ENCODE measurements at places on chromosomes 5 and 9.

DNA sequence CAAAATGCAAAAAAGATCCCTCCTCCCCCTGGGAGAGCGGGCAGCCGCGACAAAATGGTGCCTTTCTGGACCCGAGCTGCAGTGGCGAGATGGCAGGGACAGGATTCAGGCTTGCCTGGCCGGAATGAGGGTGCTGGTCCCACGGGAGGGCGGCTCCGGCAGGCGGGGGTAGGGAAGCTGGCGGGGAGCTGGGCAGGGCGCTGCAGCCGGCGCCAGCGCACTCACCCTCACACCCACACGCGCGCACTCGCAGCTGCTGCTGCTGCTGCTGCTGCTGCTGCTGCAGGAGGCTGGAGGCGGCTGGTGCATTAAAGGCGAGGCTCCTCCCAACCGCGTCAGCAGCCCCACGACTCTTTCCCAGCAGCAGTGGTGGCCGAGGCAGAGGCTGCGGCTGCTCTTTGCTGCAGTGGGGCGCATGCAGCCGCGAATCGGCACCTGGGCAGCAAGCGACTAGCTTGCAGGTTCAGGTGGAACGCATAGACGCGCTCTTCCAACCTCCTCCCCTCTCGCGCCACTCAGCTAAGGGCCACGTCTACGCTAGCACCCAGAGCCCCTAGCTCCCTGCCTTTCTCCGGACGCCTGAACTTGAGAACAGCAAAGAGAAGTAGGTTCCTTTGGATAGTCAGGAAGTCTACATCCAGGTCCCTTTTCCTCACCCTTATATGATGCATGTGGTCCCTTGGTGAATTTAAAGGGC lies at the start of gene PPP2R2B:
PPP2R2B (minus strand) TSS at position 282 of the 697 bp plus-strand sequence.
- DNase-seq: no peak

DNA sequence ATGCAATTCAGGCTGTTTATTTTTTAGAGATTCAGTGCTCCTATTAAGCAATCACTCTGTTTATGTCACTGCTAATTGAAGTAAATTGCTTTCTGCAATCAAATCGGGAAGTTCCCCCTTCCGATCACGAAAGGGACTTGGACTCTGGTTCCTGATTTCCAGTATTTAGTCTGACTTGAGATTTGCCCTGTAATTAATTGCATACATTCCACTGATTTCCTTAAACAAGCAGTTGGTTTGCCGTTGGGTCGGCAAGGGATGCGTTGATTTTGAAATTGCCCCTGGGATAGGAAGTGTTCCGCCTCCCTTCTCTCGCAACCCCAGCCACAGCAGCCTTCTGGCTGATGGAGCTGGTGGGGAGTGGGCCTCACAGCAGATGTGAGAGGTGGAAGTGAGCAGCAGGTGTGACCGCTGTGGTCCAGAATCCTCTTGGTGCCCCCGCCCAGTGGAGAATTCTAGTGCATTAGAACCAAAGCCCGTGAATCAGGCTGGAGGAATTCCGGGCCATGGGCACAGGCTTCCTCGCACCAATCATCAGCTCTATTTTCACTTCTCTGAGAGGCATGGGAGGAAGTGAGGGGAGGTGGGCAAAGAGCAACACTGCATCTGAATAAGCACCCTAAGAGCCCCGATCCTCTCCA lies 102.5 kb downstream of the SPRY4 start:
- no peak for DNase-seq

DNA sequence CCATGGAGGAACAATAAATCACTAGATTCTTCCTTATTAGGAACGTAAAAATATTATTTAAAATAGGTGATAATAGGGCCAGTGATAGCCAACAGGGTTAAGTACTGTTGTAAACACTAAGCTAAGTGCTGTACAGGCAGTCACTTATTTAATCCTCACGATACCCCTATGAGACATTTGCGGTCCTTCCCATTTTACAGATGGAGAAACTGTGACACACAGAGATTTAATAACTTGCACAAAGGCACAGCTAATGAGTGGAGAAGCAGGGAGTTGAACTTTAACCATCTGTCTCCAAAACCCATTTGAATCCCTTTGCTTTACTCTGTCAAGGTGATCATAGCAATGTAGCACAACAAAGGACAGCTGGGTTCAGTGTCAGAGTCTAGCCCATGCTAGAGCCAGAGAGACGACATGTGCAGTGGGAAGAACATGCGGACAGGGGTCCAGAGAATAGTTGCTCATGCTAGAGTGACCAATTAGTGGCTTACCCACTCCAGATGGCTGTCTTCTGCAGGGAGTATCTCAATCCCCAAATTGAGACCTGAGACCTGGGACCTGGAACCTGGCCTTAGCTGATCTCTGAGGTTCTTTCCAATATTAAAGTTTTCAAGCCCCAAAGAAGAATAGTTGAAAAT lies 28.9 kb downstream of the STXBP1 start:
- DNase-seq: no peak

- DNase-seq: no peak
Observed at GRCh38 chr9:3578786-3579185, 53.0 kb upstream of the RFX3 start.

DNA sequence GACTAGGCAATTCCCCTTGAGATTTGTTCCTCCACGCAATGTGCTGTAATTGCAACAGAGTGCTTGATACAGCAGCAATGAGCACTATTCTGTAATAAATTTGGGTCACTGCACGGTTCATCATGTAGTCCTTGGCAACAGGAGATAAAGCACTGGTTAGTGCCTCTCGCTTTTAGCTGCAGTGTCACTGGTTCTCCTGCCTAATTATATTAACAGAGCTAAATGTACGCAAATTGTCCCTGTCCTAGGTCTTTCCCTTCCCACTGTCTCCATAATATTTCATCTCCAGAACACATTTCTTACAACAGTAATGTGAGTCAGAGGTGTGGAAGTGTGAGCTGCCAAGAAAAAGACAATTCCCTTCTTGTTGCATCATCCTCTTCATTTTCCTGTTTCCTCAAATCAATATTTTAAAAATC lies 553.1 kb downstream of the ZNF608 start:
- no peak for DNase-seq

- DNase-seq: no peak
Observed at GRCh38 chr5:9547122-9547947, 1.5 kb upstream of the SEMA5A start.

DNA sequence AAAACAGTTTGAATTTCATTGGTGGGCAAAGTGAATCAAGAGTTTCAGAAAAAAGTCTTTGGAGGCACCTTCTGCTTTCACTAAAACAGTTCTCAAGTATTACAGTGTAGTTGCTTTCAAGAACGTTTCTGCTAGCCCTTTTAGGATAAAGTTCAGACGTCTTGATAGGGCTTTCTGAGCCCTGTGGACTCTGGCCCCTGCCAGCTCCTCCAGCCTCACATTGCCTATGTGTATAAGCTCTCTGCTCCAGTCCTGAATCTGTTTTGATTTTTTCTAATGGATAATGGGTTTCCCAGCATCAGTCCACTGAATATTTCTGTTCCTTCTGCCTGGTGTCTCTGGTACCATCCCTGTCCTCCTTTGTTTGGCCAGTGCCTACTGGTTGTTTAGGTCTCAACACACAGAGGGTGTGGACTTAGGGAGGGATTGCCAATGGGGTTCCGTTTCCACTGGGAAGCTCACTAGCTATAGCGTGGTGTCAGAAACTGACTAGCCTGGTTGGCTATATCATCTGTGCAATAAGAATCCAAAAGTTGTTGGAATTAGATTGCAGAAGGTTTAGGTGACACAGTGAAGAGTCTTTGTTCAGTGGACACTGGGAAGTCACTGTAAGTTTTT lies 26.4 kb downstream of the ARHGAP26 start:
- DNase-seq: no peak

DNA sequence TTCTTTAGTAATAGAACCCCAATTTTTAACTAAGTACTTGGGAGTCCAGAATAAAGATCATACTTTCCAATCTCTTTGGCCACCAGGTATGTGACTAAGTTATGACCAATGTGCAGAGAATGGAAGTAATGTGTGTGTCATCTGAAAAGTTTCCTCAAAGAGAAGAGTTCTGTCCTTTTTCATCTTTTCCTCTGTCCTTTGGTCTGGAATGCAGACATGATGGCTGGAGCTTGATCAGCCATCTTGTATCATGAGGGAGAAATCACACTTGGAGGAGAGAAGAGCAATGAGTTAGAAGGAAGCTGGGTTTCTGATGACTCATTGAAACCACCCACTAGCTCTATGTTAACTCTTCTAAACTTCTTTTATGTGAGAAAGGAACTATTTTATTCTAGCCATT lies 5.5 kb upstream of the CPEB4 start:
- no peak for DNase-seq

- DNase-seq: no peak
Observed at GRCh38 chr5:142499591-142500226, 174.9 kb upstream of the SPRY4 start.

DNA sequence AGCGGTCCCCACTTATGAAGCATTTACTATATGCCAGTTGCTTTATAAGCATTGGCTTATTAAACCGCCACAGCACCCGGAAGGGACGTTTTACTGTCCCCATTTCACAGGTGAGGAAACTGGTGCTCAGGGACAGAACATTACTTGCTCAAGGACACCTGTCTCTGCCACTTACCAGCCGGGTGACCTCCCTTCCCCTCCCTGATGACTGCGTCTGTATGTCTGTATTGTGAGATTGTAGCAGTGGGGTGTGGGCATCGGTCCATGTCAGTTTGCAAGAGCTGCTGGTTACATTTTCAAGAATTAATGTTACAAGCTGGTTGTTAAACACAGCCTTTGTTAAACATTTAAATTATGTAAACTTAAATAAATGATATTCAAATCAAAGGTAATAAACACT lies 77.6 kb upstream of the LMX1B start:
- DNase-seq: no peak

DNA sequence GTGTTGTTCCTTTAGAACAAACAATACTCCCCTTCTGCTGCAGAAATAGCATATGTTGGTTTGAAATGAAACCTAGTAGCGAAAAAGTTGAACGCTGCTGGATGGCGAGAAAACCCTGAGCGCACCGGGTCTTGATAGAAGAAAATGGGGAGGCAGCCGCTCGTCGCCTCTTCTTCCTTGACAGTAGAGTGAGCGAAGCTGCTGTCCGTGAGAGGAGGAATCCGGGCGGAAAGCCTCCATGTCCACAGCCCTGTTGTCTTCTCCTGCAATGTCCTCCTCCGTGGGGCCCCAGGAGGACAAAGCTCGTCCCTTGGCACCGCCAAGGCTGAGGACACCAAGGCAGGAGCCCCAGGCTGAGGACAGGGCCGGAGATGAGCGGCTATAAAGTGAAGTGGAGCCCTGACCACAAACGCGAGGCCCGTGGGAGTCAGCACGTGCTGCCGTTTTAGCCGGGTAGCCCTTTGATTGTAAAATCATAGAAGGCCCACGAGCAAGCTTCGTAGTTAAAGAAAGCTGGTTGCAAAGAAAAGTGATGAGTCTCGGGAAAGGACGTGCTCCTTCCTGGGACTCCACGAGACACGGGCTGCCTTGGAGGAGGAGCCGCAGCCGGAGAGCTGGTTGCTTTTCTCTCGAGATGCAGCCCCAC lies 35.6 kb downstream of the MRPL36 start:
- no peak for DNase-seq

GRCh38 chr5:72597456-72597948 lies 90.3 kb upstream of the ZNF366 start:
- no peak for DNase-seq

- DNase-seq: peak; percentile 43
Observed at GRCh38 chr5:172984244-172984953, 828 bp downstream of the ATP6V0E1 start.

DNA sequence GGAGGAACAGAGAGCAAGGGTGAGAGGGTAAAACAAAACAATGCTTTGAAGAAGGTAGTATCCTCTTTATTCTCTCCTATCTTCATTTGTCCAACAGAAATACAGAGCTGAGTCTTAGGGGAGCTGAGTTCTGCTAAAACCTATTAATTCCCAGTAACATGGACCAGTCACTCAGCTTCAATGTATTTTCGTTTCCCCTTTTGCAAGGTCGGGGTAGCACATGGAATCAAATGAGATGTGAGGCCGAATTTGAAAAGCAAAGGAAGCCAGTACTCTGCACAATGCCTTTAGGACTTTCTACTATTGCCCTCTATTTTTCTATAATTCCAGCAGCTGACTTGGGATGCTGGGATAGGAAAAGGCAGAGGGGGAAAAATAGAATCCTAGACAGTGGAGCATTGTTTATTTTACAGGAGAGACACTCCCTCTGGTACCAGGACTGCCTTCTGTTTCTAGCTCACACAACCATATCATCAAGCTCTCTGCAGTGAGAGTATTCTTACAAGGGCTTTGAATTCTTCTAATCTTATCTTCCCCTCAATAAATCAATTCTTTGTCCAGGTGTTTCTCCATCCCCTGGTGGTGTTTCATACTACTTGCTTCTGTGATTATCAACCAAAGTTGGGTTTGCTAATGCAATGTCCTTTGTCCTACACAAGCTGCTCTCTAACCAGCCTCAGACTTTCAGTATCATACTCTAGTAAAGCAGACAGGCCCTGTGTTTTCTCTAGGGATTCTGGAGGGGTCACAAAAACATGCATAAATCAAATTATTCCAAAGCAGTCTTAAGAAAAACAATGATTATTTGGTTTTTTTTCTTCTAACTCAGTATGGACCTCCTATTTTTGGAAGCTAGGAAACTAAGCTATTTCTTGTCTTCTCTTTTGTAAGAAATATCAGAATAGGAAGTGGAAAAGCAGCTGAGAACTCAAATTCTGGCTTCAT lies 341.5 kb downstream of the OSTF1 start:
- DNase-seq: no peak

GRCh38 chr5:171387970-171388815 lies 544 bp downstream of the NPM1 start:
- DNase-seq: peak; percentile 68

GRCh38 chr9:89243296-89244061 lies 64.9 kb upstream of the SHC3 start:
- no peak for DNase-seq

GRCh38 chr5:135446206-135446605 lies 942 bp downstream of the DCANP1 start:
- no peak for DNase-seq

GRCh38 chr5:127042593-127042992 lies 12.2 kb upstream of the MARCHF3 start:
- DNase-seq: no peak

- no peak for DNase-seq
Observed at GRCh38 chr5:136056771-136057335, 28.1 kb downstream of the TGFBI start.

GRCh38 chr5:124923131-124923530 lies 176.7 kb upstream of the ZNF608 start:
- DNase-seq: no peak

- no peak for DNase-seq
Observed at GRCh38 chr5:143685246-143685815, 126.6 kb upstream of the HMHB1 start.

DNA sequence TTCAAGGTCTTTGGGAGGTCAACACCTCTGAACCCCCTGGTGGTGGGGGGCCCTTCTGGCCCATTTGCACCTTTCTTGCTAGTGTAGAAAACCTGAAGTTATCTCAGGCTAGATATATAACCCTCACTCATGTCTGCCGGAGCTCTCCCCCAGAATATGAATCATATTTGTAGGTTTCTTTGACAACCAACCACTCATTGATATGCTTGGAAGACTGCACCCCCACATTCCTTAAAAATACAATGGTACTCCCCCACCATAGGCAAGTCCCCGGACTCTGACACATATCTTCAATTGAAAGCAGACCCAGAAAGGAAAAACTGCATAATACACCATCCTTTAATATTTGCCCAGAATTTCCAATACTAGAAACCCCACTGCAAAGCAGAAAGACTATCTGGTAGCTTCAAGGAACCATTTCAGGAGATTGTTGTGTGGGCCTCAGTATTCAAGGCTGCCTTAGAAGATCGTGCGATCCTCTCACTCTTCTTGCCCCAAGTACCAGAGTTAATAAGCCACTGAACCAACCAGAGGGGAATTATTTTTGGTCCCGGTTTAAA lies 978 bp upstream of the UBE2B start:
- no peak for DNase-seq
